ENCODE measurements at places on chromosomes 16 and 17.

- no peak for DNase-seq
Measured at GRCh38 chr17:59465949-59466307, 99.5 kb upstream of the DHX40 start.

GRCh38 chr17:59456428-59456827 is 109.0 kb upstream of the DHX40 start:
- no peak for DNase-seq

GRCh38 chr17:34645594-34645993 is 66.2 kb downstream of the TMEM132E start:
- DNase-seq, result no peak

- no peak for DNase-seq
Measured at GRCh38 chr16:72468582-72468981, 296.6 kb upstream of the PMFBP1 start.

GRCh38 chr17:10306585-10306984 is 66.2 kb downstream of the MYH13 start:
- no peak for DNase-seq

GRCh38 chr17:31390748-31391495 is 553 bp upstream of the RAB11FIP4 start:
- DNase-seq, result no peak

GRCh38 chr17:41814195-41814594 is 1.4 kb downstream of the FKBP10 start:
- no peak for DNase-seq

DNA sequence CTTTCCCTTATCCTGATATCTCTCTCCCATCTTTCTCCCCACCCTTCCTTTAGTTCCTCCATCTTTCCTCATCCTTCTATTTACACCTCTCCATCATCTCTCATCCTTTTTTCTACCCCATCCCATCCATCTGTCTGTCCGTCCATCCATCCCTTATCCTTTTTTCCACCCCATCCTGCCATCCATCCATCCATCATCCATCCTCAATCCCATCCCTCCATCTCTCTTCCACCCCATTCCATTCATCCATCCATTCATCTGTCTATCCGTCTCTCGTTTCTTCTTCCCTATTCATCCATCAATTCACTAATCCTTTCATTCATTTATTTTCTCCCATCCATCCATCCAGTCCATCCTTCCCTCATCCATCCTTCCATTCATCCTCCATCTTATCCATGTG is 68.1 kb downstream of the ABCC6 start:
- DNase-seq, result no peak

GRCh38 chr16:86911437-86911958 is 333.1 kb downstream of the FOXL1 start:
- no peak for DNase-seq

- no peak for DNase-seq
Measured at GRCh38 chr17:77882040-77882439, 76.5 kb upstream of the TNRC6C start.

- DNase-seq, result no peak
Measured at GRCh38 chr16:54355251-54355650, 68.7 kb upstream of the IRX3 start.

GRCh38 chr16:86353148-86353547 is 157.2 kb upstream of the FOXF1 start:
- no peak for DNase-seq

GRCh38 chr17:9802294-9802693 is 10.9 kb upstream of the DHRS7C start:
- no peak for DNase-seq

GRCh38 chr16:81415751-81416150 is 28.9 kb upstream of the CMIP start:
- DNase-seq, result no peak

GRCh38 chr16:16904601-16905000 is 525.7 kb downstream of the NPIPA7 start:
- no peak for DNase-seq

GRCh38 chr17:47742319-47743181 is 9.5 kb downstream of the TBX21 start:
- no peak for DNase-seq

- DNase-seq, result no peak
Measured at GRCh38 chr16:9114112-9114511, 22.7 kb downstream of the HAPSTR1 start.

DNA sequence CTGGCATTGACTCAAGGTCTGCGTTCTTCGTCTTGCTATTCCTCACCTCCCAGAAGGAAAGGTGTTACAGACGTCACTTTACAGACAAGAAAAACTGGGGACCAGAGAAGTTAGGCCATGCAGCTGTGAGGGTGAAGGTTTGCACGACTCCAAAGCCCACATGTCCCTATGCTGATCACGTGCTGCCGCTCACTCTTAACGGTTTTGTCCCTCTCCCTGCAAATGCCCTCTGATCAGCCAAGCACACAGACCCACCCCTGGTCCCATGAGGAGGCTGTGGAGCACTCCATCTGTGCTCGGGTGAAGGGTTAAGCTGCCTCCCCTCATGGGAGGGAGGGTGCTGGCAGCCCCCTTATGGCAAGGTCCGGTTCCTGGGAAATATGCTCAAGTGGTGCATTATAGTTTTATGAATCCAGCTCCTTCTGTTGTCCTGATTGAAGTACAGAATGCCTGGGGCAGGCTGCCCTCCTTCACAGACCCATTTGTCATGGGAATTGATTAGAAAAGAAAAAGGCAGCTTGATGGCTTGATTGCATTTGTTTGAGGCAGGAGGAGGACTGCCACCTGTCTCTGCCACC is 18.8 kb downstream of the CCDC182 start:
- no peak for DNase-seq

DNA sequence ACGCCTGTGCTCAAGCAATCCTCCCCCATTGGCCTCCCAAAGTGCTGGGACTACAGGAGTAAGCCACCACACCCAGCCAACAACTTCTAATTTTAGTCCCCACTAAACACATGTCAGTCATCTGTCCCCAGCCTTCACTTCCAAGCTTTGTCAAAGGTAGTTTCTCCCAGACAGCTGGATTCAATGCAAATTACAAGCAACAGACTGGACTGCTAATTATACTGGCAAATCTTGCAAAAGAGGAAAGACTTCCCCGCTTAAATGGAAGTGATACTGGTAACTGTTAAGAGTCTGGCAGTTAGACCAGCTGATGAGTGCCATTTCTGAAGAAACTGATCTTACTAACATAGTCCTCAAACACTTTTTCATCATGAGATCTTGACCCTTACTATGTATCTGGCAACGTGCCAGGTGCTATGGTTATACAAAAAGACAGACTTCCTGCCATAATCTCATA is 8.2 kb upstream of the GGA2 start:
- DNase-seq, result no peak

DNA sequence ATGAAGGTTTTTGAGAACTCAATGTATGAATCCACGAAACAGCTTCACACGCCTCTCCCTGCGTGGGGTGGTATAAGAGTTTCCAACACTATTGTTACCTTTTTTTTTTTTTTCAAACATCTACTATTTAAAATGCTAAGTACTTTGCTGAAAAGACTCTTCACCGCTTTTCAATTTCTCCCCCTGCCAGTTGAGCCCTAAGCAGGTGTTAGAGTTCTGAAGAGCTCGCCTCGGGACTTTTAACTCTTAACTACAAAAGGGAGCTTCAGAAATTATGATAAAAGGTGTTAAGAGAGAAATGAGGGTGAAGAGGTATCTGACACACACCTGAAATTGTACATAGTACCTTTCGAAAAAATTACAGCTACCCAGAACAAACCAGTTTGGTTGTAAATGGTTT is 20.9 kb upstream of the PSMD7 start:
- DNase-seq, result no peak

Measured in stimulated activated naive CD4-positive, alpha-beta T cell treated with Interleukin-2 at 50 U/mL for 16 hours (primary cell).